ENCODE measurements at places on chromosomes 6 and 20.
A peak's percentile ranks its signal among the peaks of the same experiment; 100 is the strongest.

DNA sequence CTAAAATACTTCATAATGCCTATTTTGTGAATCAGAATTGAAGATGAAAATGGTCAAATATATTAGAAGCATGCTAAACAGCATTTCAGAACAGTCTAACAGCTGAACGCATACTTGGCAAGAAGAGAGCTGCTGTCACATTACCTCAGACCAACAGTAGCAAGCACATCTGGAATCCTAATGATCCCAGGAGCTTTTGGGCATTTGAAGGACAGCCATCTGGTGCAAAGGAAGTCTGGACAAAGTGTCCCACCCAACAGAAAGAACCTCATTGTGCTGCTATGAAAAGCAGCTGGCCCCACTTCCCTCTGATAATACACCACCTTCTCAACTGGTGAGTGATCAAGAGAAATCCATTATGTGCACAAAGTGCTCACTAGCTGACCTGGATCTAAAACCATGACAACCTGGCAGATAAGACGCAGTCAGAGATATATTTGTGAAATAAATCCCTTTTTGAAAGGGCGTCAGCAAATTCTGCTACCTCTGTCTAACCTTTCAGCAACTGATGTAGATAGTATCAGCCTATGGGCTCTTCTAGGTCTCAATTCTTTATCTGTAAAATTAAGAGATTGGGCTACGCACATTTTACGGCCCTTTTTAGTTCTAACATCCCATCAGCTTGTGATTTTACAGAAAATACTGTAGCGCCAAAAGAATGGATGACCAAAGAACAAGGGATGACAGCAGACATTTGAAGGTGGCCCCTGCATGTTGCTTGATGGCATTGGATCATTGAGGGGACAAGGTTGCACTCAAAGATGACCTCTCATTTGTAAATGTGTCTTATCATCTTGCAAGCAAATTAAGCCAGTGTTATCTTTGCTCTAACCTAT lies 78.7 kb downstream of the SGK1 start:
- DNase-seq: no peak

DNA sequence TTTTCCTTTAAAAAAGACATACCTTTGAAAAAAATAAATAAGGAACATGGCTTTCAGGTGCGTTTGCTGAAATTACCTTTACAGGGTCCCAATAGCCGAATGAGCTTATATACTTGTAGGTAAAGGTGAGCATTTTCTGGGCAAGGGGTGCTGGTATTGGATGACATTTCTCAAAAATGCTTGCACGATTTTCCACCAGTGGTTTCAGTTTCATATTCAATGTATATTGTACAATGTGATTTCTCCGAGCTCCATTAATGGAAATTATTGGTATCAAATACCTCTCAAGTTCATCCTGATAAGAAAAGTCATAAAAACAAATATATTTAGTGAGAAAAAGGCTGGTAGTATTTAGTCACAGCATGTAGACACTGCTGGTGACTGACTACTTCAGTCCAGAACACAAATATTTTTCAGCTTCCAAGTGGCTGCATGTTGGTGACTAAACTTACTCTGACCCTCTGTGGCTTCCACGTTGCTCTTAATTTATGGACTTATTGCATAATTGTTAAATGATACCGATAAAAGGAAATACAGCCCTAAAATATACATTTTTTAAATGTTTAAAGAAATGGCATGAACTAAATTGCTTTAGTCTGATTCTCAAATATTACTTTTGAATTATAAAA lies 32.9 kb upstream of the ZBTB24 start:
- no peak for DNase-seq

DNA sequence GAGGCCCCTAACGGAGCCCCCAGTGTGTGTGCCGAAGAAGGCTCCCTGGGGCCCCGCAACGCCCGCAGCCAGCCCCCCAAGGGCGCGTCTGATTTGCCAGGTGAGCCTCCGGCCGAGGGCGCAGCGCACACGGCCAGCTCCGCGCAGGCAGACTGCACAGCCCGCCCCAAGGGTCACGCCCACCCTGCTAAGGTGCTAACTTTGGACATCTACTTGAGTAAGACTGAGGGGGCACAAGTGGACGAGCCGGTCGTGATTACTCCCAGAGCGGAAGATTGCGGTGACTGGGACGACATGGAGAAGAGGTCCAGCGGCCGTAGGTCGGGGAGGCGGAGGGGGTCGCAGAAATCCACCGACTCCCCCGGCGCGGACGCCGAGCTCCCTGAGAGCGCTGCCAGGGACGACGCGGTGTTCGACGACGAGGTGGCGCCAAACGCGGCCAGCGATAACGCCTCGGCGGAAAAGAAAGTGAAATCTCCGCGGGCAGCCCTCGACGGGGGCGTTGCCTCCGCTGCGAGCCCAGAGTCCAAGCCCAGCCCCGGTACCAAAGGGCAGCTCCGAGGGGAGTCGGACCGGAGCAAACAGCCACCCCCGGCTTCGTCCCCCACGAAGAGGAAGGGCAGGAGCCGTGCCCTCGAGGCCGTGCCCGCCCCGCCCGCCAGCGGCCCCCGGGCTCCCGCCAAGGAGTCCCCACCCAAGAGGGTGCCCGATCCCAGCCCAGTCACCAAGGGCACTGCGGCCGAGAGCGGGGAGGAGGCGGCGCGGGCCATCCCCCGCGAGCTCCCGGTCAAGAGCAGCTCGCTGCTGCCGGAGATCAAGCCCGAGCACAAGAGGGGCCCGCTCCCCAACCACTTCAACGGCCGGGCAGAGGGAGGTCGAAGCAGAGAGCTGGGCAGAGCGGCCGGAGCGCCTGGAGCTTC lies 117.0 kb downstream of the RTN4IP1 start:
- peak; percentile 22 for DNase-seq

DNA sequence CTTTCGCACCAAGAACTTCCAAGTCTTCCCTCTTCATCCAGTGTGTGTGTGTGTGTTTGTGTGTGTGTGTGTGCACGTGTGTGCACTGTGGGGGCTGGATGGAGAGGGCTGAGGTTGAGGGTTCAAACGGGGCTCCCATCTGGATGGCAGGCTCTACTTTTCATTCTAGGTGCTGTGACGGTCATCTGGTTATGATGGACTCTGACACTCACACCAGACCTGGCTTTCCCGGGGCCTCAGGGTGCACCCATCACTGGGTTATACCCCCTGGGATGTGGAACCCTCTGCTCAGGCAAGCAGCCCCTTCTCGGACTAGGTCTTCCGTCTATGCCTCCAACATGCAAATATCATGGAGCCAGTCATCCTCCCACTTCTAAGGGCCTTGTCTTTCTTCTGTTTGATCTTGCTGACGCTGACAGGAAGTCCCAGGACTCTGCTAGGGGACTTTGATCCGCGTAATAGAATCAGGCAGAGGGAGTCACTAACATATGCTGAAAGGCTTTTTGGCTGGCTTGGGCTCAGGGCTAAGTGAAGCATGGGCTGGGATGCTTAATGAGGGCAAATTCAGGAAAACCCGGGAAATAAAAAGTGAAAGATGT lies 313.6 kb downstream of the CDC5L start:
- DNase-seq: no peak

DNA sequence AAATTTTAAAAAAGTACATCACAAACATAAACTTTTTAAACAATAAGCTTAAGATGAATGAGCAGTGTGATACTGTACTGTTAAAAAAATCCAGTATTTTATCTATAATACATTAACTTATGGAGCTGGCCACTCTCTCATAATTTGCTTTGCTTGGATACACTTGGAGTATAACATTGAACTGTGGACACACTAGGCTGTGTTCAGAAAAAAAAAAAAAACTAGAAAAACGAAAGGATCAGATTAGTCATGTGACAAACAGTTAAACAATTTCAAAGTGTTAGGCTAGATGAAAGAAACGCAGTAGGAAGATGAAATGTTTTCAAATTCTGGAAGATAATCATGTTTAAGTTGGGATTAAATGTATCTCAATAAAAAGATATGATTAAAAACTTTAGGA lies 220.0 kb downstream of the GRIK2 start:
- peak; percentile 48 for DNase-seq

DNA sequence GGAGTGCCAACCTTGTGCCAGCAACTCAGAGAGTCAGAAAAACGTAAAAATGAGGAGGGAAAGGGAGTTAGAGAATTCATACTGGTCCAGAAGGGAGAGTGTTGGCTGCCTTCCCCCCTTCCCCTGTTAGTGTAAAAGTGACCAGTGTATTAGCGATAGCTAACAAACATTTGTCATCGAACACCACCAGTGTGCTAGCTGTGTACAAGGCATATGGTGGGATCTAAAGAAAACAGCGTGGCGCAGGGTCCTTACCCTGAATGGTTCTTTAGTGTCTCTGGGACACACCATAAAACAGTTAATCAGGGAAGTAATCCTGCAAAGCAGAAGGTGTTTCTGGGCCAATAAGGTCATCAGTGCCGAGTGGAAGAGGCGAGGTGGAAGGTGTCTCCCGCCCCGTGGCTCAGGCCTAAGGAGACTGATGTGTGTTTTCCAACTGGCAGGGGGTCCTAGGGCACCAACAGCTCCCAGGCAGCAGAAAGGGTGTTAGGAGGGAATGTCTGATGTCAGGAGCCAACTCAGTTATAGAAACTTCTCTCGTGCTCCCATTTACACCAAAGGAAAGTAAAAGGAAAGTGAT lies 91.9 kb downstream of the TCP11 start:
- no peak for DNase-seq

DNA sequence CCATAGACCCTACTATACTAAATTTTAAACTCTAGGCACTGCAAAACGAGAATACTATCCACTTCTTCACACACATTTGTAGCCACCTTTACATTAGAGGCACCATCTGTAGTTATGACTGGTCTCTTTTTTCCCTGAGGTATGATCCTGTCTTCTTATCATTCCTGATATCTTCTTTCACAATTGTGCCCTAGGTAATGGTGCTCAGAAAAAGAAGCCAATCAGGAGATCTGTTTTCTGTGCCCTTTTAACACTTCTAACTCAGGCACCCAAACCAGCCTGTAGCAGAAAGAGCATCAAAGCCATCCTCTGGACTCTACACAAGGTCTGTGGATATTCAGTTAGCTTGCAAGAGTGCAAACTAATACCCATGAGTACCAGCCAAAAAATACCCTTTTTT lies 149.7 kb upstream of the SGK1 start:
- no peak for DNase-seq

- no peak for DNase-seq
Measured at GRCh38 chr6:85810558-85810957, 167.9 kb upstream of the SYNCRIP start.

DNA sequence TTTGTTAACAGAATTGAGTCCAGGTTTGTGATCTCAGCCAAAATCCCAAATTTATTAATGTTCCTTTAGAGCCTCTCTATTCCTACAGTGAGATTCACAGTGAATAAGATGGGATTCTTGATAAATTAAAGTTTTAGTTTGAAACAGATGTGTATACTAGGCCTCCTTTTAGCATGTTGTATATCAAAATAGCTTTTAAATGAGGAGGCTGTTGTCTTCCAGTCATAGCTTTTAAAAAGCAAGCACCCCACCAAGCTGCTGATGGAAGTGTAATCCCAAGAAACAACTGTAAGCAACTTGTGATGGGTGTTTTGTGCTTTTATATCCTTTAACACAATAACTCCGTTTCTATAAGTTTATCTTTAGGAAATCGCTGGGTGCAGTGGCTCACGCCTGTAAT lies 7.0 kb downstream of the GTF2H5 start:
- no peak for DNase-seq

DNA sequence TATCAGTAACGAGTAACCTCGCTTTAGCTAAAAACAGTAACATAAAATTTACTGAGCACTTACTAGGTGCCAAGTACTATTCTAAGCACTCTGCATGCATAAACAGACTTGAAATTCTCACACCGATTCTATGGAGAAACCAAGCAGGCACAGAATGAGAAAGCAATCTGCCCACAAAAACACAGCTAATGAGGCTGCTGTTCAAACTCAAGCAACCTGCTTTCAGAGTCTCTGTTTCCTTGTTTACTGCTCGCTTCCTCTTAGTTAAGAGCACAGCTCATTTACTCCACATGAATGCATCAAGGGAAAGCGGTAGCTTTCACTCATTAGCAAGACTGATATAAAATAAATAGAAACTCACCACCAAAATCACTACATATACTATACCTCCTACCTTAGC lies 37.4 kb downstream of the PRKN start:
- no peak for DNase-seq

GRCh38 chr6:135972150-135972549 lies 120.6 kb downstream of the PDE7B start:
- no peak for DNase-seq

DNA sequence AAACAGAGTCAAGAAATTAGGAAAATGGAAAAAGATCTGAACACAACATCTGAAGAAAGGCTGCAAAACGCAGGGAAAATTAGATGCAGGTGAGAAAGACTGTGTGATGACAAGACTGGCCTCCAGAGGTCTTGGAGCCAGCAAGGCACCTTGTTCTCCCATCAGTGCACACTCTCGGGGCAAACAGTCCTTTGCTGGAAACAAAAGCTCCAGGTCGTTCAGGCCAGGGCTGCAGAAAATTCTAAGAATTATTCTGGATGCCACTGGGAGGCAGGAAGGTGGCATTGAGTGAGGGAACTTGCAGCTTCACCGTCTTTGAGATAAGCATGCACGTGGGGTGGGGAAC lies 219.9 kb upstream of the SSTR4 start:
- DNase-seq: no peak

- peak; percentile 46 for DNase-seq
Measured at GRCh38 chr6:42569102-42570028, 5.5 kb downstream of the UBR2 start.

DNA sequence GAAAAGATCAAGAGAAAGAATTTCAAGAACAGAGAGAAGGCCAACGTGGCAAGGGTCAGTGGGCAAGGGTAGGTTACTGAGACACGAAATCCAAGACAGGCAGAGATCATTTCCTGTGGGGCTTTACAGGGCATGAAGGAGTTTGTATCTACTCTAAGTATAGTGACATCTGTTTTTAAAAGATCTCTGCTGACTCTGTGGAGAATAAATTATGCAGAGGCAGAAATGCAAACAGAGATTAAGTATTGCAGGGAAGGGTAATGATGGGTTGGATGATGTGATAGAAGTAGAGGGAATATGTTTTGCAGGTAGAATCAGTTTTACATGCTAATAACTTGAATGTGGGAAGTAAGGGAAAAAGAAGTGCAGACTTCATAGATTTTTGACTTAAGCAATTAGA lies 243.5 kb downstream of the FRK start:
- no peak for DNase-seq

DNA sequence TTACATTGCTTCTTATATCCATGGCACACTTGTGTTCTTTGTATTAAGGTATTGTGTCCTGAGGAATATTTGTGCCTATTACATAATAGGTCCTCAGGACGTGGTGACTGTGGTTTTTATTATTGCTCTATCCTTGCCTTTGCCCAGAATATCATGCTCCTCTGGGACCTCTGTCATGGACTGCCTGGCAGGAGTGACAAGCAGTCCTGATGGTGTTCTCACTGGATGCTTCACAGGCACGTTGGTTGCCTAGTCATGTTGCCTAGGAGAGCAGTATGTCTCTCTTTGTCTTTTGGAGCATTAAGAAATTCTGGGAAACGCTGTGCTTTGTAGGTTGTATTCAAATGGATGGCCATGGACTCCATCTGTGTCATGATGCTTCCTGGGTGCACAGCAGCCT lies 24.7 kb upstream of the MROH8 start:
- DNase-seq: no peak

All from kidney glomerular epithelial cell (primary cell).